ENCODE measurements at places on chromosomes 4 and X.

DNA sequence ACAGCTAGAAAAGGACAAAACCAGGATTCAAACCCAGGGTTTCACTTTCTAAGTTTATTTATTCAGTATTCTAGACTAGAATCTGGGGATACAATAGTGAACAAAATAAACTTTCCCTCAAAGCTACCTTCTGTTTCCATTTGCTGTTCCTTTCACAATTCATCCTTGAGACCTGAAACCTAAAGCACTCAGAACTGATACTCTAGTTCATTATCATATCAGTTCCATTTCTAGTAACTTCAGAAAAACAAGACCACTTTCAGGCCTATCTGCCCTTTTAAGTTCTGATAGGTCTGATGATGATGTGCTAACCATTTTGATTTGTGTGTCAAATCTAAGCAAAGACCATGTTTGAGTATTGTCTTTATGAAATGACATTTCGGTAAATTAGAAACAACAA lies 7.8 kb upstream of the XK start:
- no peak for DNase-seq

GRCh38 chr4:62601737-62602136 lies 1401.6 kb downstream of the ADGRL3 start:
- DNase-seq = no peak

DNA sequence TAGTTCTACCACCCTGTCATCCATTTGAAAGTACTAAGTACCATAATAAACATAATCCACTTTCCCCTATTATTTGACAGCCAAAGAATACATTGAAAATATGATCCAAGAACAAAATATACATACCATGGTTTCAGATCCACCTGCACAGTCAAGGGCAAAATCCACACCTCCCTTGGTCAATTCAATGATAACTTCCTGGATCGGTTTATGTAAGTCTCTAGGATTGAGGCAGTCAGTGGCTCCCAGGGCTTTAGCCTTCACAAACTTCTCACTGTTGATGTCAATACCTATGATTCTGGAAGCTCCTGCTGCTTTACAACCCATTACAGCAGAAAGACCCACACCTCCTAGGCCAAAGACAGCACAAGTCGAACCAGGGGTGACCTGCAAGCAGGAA lies 12.7 kb downstream of the ADH4 start:
- no peak for DNase-seq

GRCh38 chrX:47503151-47503550 lies 20.1 kb upstream of the ZNF41 start:
- DNase-seq = no peak

DNA sequence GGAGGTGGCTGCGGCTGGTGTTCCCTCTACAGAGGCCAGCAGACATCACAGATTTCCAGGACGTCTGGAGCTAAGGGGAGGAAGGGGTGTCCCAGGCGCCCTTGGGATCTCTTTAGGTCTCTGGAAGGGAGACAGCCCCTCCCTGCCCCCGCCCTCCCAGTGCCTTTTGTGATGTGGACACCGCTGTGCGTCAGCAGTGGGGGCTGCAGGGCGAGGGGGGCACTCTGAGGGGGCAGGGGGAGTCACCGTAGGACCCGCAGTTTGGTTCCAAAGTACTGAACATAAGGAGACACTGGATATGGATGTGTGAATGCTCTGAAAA lies 25.6 kb upstream of the MXD4 start:
- DNase-seq = no peak

DNA sequence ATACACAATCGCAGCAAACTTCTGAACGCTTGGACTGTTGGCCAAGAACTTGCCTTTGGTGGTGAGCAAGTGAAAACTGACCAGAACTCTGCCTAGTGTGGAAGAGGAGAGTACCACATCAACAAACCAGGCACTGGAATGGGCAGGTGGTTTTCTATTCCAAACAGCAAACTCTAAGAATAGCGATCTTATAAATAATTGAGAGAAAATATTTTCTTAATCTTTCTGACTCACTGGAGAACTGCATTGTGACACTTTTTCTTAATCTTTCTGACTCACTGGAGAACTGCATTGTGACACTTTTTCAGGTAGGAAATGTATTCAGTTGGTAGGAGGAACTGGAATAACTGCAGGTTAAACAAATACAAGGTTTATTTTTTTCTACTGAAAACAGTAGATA lies 57.0 kb upstream of the SORBS2 start:
- no peak for DNase-seq

- no peak for DNase-seq
Observed at GRCh38 chrX:41862562-41863184, 60.7 kb downstream of the CASK start.

- DNase-seq = no peak
Observed at GRCh38 chr4:32226204-32226603, 1506.0 kb downstream of the PCDH7 start.

- DNase-seq = no peak
Observed at GRCh38 chrX:40173143-40174000, 75.6 kb upstream of the BCOR start.

DNA sequence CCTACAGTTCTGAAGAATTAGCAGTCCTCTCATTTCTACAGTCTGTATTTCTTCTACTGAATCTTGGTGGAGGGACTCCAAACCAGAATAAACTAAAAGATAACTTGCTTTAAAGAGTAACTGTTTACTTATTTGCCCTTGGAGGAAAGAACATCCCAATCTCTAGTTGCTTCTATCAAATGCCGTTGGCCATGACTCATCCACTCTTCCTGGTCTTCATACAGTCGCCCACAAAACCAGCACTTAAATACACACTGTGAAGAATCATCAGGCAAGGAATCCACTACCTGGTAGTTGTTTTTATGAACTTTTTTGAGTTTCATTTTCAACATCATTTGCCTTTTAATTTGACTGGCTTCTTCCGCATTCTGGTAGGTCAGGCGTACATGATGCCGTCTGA lies 14.2 kb downstream of the ZNF518B start:
- DNase-seq = no peak

DNA sequence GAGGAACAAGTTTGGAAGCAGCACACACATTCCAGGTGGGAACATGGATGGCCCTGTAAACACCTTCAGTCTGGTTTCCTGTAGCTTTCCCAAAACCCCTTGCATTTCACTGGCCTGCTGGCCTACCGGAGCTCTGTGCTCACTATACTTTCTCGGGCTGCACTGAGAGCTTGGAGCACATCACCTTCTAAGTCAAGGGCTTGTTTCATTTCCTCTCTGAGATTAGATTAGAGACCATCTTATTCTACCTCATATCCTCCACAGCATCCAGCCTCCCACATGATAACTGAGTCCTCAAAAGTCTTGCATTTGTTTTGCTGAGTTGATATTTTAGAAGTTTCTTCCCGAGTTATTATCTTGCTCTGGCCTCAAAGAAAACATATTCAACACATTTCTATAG lies 147.7 kb downstream of the RASL11B start:
- DNase-seq = no peak

DNA sequence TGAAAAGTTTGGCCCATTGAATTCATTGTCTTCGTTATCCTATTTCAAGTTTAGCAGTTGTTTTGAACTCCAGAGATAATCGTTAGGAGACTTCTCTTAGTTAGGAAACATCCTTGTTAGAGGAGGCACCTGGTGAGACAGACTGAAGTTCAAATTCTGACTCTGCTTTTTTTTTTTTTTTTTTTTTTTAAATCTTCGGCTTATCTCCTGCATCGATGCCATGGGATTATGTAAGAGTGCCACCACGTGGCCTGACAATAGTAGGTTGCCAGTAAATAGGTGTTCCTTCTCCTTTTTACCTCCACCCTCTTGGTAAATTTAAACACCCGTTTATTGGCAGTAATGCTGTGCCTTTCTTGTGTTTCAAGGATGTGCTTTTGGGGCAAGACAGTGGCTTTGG lies 149.3 kb downstream of the SOWAHB start:
- no peak for DNase-seq

GRCh38 chr4:48016141-48017107 lies at the start of the genes CNGA1 and NIPAL1:
Gene CNGA1, minus strand, starts transcription at chr4:48016681. Its CDS starts 63,992 bp downstream, at chr4:47952689.
Gene NIPAL1, plus strand, starts transcription at chr4:48016772. Its CDS starts 68 bp downstream, at chr4:48016840.
- DNase-seq = peak; percentile 83

DNA sequence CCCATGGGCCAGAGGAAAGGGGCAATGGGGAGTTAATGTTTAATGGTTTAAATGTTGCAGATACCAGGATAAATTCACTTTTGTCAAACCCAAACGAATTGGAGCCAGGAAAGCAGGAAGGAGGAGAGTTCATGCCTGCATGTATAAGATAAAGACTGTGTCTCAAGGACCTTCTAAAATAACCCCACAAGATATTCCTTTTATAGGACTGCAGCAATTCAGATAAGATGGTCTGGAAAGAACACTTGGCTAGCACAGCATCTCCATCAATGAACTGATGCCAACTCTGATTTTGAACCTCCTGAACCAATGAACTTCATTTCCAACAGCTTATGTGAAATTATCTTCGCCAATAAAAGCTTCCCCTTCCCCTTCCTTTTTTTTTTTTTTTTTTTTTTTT lies 31.3 kb upstream of the LONRF3 start:
- no peak for DNase-seq

DNA sequence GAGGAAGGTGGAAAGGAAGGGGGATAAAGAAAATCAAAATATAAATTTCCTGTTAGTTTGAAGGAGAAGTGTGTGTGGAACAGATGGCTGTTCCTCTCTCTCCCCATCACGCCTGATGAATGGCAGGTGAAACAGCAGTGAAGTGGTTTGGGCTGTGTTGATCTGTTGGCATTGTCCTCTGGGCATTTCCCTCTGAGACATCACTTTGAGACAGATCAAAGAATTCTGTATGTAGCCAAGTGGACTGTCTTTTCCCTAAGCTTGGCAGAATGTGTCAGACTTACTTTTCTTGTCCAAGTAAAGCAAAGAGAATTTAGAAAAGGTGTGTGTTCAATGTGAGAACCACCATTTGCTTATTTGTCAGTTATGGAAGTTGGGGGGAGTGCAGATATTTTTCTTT lies 47.5 kb downstream of the SEPTIN11 start:
- no peak for DNase-seq

- peak; percentile 9 for DNase-seq
Observed at GRCh38 chrX:4547213-4547836, 833.9 kb upstream of the PRKX start.

- DNase-seq = no peak
Observed at GRCh38 chr4:76716020-76716419, 181.9 kb downstream of the SOWAHB start.

GRCh38 chr4:6742989-6743388 lies 27.0 kb downstream of the BLOC1S4 start:
- DNase-seq = no peak

GRCh38 chr4:147493307-147493706 lies 12.4 kb downstream of the EDNRA start:
- no peak for DNase-seq

DNA sequence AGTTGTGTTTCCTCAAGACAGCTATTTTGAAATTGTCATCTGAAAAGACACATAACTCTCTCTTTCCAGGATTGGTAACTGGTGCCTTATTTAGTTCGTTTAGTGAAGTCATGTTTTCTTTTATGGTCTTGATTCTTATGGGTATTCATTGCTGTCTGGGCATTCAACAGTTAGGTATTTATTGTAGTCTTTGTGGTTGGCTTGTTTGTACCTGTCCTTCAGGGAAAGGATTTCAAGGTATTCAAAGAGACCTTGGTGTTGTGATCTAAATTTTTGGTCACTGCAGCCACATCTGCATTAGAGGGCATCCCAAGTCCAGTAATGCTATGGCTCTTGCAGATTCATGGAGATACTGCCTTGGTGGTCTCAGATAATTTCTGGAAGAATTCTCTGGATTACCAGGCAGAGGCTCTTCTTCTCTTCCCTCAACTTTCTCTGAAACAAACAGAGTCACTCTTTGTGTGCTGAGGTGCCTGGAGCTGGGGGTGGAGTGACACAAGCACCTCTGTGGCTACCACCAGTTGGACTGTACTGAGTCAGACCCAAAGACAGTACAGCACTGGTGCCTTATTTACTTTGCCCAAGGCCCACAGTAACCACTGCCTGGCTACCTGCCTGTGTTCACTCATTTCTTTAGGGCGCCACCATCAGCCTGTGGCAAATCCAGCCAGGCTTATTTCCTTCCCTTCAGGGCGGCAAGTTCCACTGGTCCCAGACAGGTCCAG lies 620.4 kb downstream of the KCNIP4 start:
- DNase-seq = no peak

DNA sequence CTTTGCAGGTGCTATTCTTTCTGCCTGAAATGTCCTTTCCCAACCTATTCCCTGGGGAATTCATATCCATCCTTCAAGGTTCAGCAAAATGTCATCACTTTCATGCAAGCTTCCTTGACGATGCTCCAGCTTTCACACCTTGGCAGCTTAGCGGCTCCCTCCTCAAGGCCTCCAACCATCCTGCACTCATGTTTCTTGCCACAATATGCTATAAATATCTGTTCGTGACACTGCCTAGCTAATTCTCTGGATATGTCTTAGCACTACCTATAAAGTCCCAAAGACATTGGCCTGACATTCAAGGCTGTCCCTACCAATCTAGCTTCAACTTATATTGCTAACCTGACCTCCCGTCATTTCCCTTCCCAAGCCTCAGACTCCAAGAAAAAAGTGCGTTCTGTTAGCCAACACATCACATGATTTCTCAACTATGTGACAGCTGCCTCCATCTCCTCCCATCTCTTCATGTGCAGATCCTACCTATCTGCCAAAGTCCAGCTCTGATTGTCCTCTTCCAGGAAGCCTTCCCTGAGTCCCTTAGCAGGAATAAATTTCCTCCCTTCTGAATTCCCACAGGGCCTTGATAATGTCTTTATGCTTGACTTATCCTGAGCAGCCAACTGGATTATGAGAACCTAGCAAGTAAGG lies 359.9 kb upstream of the F9 start:
- no peak for DNase-seq

DNA sequence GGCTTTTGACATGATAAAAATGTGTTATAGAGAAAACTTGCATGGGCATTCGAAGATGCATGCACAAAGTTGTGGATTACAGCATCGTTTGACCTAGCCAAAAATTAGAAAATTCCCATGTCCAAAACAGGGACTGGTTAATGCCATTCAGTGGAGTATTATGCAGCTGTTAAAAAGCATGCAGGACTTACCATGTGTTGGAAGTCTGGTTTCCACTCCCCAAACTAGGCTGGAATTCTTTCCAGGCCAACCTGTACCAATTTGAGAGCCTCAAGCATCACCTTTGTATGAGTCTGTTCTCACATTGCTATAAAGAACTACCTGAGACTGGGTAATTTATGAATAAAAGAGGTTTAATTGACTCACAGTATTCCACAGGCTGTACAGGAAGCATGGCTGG lies 45.9 kb upstream of the MTM1 start:
- no peak for DNase-seq

DNA sequence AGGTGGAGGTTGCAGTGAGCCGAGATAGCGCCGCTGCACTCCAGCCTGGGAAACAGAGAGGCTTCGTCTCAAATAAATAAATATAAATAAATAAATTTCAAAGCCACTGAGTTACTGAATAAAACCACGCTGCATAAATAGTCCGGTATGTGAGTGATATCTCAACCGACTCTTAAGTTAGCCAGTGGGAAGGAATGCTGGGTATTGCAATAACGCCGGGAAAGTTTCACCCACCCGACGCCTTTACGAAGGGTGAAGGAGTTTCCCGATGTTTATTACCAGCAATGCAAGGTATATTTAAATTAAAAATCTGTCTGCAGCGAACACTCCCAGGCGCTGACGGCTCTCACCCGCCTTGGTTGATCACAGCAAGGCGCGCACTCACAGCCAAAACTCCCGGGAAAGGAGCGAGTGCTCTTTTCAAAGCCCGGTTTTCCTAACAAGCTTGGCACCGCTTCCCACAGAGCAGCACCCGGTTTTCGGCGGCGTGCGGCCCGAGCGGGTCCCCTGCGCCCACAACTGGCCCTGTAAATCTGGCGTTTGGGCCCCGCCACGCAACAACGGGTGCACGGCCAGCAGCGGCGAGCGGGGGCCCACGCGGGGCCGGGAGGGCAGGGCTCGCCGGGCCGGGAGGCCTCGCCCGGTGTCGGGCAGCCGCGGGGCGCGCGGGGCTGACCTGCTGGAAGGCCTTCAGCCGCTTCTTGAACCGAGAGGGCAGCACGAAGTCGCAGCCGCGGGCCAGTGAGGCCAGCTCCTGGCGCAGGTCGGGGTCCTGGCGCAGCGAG lies 13.7 kb downstream of the PPP2R3B start:
- DNase-seq = no peak
